ENCODE measurements at places on chromosomes 11 and 22.

- DNase-seq: no peak
Observed at GRCh38 chr11:108734283-108734682, 69.4 kb downstream of the DDX10 start.

DNA sequence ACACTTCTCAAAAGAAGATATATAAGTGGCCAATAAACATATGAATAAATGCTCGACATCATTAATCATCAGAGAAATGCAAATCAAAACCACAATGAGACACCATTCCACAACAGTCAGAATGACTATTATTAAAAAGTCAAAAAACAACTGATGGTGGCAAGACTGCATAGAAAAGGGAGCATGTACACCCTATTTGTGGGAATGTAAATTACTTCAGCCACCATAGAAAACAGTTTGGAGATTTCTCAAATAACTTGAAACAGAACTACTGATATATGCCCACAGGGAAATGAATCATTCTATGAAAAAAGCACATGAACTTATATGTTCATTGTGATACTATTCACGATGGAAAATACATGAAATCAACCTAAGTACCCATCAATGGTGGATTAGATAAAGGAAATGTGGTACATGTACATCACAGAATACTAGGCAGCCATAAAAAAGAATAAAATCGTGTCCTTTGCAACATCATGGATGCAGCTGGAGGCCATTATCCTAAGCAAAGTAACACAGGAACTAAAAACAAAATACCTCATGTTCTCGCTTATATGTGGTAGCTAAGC lies 42.4 kb downstream of the GLYATL2 start:
- no peak for DNase-seq

- peak; percentile 56 for DNase-seq
Observed at GRCh38 chr11:74004759-74005615, 3.9 kb downstream of the UCP3 start.

DNA sequence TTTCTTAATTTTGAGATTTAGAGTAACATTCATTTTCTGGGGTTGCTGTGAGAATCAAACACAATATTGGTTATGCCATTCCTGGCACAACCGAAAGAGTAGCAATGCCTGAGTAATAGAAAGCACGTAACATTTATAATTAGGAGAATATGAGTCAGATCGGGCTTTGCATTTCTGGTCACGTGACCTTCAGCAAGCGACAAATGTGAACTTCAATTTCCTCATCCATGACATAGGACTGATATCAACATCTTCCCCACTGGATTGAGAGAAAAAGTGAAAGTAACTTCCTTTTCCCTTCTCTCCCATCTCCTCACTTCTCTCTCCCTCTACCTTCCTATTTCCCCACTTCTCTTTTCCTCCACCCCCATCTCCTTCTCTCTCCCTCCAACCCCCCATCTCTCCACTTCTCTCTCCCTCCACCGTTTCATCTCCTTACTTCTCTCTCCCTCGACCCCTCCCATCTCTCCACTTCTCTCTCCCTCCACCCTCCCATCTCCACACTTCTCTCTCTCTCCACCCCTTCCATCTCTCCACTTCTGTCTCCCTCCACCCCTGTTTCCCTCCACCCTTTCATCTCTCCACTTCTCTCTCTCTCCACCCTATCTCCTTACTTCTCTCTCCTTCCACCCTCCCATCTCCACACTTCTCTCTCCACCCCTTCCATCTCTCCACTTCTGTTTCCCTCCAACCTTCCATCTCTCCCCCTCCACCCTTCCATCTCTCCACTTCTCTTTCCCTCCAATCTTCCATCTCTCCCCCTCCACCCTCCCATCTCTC lies 33.5 kb upstream of the CAT start:
- no peak for DNase-seq

- no peak for DNase-seq
Observed at GRCh38 chr22:48603621-48604320, 1223.9 kb downstream of the BRD1 start.

GRCh38 chr11:110031171-110031570 lies 62.0 kb upstream of the ZC3H12C start:
- no peak for DNase-seq

DNA sequence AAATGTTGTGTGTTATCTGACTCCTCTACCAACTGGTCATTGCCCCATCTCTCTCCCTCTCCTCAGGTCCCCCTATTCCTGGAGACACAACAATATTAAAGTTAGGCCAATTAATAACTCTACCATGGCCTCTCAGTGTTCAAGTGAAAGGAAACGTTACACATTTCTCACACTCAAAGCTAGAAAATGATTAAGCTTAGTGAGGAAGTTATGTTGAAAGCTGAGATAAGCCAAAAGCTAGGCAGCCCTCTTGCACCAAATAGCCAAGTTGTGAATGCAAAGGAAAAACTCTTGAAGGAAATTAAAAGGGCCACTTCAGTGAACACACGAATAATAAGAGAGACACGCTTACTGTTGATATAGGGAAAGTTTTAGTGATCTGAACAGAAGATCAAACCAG lies 6.9 kb downstream of the DLG2 start:
- no peak for DNase-seq

GRCh38 chr11:120752668-120753067 lies 241.1 kb downstream of the GRIK4 start:
- no peak for DNase-seq

DNA sequence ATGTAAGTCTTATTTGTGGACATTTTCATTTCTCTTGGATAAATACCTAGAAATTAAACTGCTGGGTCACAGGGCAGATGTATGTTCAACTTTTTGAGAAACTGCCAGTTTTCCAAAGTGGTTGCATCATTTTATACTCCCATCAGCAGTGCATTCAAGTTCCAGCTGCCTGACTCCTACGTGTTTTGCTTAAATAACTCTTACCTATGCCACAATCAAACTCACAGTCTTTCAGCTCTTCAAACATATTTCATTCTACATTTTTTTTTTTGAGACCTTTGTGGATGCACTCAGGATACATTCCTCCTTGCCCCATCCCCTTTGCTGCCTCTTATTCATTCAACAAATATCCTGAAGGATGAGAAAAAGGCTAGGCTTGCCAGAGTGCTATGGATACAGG lies 9.2 kb downstream of the TCF20 start:
- peak; percentile 26 for DNase-seq

DNA sequence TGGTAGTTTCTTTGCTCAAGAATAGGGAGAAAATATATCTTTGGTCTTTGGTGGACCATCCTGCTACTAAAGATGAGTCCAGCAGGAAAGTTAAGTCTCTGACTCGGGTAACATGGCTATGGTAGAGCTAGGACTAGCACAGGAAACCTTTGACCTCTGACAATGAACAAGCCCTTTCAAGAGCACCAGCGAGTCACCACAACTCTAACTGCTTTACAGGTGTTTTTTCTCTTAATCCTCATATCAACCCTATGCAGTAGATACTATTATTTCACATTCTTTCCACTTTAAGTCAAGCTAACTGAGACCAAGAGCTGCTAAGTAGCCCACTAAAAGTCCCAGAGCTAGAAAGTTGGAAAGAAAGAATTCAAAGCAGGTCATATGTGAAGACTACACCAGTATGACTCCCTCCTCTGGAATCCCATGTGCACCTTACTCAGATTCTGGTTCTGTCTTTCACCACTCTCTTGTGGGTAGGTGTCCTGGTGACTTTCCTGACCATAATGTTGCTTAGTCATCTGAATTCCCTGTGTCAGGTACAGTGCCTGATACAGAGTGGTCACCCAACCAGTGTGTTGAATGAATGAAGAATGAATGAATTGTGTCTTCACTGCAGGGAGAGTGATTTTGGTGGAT lies 53.8 kb upstream of the ME3 start:
- no peak for DNase-seq

GRCh38 chr11:114108501-114109205 lies 49.1 kb downstream of the ZBTB16 start:
- no peak for DNase-seq

DNA sequence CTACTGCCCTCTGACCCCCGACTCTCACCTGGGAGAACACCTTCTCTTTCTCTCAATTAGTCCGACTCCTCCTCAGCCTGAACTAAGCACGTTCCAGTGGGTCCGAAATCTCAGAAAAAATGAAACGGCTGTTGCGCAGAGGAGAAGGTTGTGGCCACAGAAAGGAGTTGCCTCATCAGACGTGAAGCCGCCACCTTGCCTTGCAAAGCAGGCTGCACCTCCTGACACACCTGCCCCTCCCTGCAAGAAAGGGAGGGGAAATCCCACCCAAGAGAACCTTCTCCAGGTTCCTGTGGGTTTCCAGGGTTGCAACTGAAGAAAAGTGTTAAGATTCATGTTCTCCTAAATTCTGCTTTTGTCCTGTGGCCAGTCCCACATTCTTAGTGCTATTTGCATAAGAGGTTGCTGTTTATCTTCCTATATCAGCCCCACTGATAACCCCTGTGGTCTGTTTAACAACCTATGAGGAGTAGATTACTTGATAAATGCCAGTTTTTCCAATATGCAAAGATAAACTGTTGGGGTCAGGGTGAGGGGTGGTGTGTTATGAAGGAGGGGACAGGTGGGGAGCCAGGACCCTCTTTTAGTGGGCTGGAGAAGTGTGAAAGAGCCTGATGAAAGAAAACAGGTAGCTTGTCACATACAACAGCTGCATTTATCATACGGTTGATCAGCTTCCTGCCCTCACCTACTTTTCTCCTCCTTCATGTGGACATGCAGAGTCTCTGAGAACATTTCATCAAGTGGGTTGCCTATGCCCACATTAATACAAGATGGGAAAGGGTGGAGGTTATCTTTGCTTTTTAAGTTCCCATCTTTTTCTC lies 18.2 kb downstream of the ZBTB16 start:
- DNase-seq: peak; percentile 31

DNA sequence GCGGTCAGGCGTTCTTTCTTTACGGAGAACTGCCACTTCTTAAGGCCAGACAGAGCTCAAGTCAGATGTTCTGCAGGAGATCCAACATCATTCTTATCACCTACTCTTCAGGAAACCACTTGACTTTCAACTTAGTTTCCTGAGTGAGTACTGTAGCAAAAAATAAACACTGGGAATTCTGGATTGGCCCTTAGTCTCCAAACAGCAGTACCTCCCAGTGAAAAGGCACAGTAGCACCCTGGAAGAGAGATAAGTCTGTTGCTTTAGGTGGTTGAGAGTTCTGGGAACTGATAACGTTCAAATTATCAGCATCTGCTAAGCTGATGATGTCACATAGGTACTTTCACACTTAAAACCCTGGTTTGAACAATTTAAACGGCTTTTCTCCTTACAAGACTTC lies 971.8 kb upstream of the TENM4 start:
- no peak for DNase-seq

- no peak for DNase-seq
Observed at GRCh38 chr11:74154620-74155281, 16.1 kb downstream of the C2CD3 start.

DNA sequence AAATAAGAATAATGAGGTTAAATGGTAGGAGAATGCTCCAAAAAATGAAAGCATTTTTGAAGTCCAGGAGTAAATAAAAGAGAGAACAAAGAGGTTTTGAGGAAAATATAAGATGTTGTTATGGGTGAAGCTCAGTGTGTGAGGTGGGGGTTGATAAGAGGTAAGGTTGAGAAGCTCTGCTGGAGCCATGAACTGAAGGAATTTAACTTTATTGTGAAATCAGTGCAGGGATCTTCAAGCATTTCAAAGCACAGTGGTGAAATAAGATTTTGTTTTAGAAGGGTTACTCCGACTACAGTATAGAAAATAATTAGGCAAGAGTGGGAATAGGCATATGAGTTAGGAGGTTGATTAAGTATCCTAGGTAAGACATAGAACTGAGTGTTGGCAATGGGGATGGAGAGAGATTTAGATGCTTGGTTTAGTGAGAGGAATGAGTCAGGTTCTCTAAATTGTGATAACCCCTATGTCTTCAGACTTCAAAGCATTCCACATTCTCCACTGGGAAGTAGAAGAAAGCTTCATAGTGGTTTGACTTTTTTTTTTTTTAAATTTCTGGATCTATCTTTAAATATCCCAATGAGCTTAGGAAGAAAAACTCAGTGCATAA lies 403.2 kb downstream of the AASDHPPT start:
- no peak for DNase-seq

DNA sequence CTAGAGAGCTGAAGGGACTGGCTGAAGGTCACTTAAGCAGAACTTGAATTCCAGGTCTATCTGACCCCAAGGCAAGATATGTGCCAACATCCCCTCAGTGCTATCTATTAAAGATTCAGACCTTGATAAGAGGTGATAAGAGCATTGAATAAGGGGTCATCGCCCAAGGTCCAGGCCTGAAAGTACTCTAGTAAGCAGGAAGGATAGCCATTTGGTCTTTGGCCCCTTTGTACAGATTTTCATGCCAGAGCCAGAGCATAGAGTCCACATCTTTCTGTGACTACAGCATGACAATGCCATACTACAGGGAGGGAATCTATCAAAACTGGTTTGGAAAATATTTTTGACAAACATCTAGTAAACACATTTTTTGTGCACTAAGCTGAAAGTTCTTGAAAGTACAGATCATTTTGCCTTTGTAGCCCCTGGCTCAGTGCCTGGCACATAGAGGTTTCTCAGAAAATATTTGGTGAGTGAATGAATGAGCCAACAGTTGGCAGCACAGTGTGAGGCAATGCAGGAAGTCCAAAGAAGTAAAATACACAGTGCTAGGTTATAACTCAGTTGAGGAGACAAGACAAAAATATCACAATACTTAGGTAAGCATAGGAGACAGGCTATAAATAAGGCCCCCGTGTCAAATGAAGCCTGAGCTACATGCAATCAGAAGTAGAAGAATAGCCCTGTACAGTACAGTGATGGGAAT lies 15.1 kb upstream of the RRAS2 start:
- DNase-seq: no peak

GRCh38 chr22:19626666-19627065 lies 87.6 kb upstream of the SEPTIN5 start:
- no peak for DNase-seq

- no peak for DNase-seq
Observed at GRCh38 chr22:47044722-47045535, 282.5 kb downstream of the TBC1D22A start.

- peak; percentile 74 for DNase-seq
Observed at GRCh38 chr22:31561238-31561887, 65.0 kb downstream of the SFI1 start.

GRCh38 chr11:37689951-37690350 lies 1091.9 kb upstream of the RAG2 start:
- DNase-seq: no peak

- peak; percentile 89 for DNase-seq
Observed at GRCh38 chr22:31489632-31490495, at the start of gene EIF4ENIF1. Gene EIF4ENIF1, minus strand, starts transcription at chr22:31489842. Its CDS starts 1,124 bp downstream, at chr22:31488718.

GRCh38 chr11:2453436-2453835 lies 8.6 kb downstream of the KCNQ1 start:
- no peak for DNase-seq

- no peak for DNase-seq
Observed at GRCh38 chr22:21661991-21662390, 3.8 kb upstream of the PPIL2 start.

GRCh38 chr11:59076876-59077571 lies 9.1 kb upstream of the GLYATL1B start:
- no peak for DNase-seq

GRCh38 chr11:89201138-89201537 lies 23.5 kb downstream of the TYR start:
- DNase-seq: no peak

GRCh38 chr22:46878191-46878948 lies 115.9 kb downstream of the TBC1D22A start:
- DNase-seq: no peak

GRCh38 chr11:1338201-1339065 lies 29.0 kb upstream of the TOLLIP start:
- no peak for DNase-seq
